ENCODE measurements at places on chromosomes 11 and 22. TPM values are rescaled to one million over a fixed set of nuclear protein-coding genes. Genes with fewer than 3 reads are reported as not detected.

SPI1 gene
- total RNA-seq: not detected

TSSC4 gene
- total RNA-seq: 50.1 TPM

PHF21A gene
- 4.8 TPM for total RNA-seq

RIMBP3C gene
- total RNA-seq: not detected

TBX10 gene
- total RNA-seq: not detected

CDON gene
- total RNA-seq: 2.8 TPM

OR51B4 gene
- not detected for total RNA-seq

BTG4 gene
- total RNA-seq: not detected

TEX54 gene
- not detected for total RNA-seq

SCUBE1 gene
- 1.4 TPM for total RNA-seq

KCNQ1 gene
- not detected for total RNA-seq

GPHA2 gene
- not detected for total RNA-seq

ADM gene
- 16.3 TPM for total RNA-seq

GSTT2B gene
- total RNA-seq: 0.68 TPM

All from Daoy (cell line).